Gastroesophageal sphincter (tissue), 4 donors: ENCODE measurements at places on chromosomes 4 and X.

GRCh38 chr4:11748164-11748872, 319.6 kb upstream of the HS3ST1 start:
- no peak for ATAC-seq

DNA sequence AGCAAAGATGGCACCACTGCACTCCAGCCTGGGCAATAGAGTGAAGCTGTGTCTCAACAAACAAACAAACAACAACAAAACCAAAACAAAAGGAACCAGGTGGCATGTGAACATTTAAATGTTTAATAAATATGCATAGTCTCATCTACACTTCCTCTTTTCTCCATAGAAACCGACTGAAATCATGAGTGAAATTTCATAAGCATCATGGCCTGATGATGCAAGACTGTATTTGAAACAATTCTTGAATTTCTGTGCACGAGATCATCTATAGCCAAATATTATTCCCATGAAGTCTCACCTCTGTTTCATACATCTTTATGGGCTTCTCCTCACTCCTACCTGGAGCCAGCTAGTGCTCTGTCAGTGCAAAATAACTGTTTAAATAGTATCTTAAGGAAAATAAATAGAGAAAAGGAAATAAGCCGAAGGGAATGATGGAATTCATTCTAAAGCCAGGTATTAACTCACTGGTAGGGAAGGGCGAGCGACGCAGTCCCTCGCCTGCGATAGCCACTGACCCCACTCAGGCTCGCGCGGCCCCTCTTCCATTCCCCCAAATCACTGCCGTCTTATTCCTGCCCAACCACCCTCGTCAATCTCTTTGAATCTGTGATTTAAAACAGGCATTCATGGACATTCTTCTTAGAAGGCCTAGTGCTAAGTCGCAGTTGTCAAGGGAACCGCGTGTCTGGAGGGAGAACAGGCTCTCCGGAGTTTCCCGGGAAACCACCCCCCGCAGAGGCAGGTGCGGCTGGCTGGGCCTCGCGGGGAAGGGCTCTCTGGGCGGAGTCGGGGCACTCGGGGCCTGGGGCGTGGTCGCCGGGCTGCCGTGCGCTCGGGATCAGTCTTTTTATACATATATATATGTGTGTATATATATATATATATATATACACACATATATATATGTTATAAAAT, 52.4 kb upstream of the TRIM2 start:
- no peak for ATAC-seq

DNA sequence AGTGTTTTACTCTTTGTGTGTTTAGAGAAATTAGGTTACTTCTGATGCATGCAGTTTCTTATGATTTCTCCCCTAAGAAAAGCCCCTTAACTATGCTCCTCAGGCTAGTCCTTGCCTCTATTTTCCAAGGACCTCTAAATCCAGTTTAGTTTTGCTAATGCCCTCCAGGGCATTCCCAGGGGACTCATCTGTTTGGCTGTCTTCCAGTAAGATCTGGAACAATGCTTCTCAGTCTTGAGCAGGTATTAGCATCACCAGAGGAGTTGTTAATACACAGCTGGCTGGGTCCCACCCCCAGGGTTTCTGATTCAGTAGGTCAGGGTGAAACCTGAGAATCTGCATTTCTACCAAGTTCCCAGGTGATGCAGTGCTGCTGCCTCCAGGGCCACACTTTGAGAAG, 56.9 kb downstream of the OTC start:
- ATAC-seq: no peak

GRCh38 chrX:120372667-120373370, 10.9 kb downstream of the ATP1B4 start:
- no peak for ATAC-seq

DNA sequence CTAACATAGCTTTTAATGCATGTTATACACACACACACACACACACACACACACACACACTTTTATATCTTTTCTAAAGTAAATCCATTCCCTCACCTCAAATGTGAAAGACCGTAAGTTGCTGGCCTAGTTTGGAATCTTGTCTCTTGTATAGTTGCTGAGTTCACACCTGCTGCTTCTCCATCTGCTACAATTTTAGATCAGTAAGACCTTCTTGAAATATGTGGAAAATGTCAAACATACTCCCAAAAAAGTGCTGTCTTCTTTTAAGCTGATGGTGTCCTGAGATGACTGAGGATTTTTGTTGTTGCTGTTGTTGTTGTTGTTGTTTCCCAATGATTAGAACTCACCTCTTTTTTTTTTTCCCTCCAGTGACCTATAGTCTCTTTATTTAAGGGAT, 121.3 kb downstream of the SNCA start:
- no peak for ATAC-seq

- ATAC-seq: no peak
Measured at GRCh38 chr4:149765630-149766029, 50.0 kb downstream of the IQCM start.

- no peak for ATAC-seq
Measured at GRCh38 chrX:33831211-33831610, 300.9 kb downstream of the FAM47A start.

DNA sequence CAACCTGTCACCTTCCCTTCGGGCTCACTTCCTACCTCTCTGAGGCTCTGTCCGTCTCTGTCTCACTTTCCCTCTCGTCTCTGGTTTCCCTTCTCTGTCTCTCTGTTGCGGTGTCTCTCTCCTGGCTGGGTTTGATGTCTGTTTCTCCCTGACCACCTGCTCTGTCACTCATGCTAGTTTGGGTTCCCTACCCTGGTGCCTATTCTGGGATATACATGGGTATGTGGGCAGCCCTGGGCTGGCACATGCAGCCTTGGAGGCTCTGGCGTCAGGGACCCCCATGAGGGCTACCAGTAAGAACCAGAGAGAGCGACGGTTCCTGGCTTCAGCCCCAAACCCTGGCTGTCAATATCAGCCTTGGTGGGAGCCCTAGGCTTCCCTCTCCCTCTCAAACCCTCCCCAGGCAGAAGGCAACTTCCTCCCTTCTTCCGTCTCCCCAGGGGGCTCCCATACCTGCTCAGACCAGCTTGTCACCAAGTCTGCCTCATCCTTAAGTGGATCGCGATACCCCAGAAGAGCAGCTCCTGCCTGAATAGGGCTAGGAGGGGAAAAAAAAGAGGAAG, 314 bp downstream of the DNASE1L1 start:
- ATAC-seq: no peak

DNA sequence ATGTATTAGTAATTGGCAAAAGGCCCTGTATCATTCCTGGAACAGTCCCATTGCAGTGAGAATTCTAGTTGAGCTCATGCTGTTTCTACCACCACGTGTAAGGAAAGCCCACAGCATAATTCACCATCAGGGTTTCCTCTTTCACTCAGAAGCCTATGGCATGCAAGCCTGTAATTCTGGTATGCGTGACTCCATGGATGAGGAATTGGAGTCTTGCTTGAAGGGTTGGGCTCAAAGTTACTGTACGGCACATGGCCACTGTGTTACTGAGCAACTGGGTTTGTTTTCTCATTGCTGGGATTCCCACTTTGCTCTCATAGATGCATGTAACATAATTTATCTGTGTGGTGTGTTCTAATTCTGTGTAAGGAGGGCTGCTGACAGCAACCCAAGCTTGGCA, 132.3 kb upstream of the NR3C2 start:
- no peak for ATAC-seq

DNA sequence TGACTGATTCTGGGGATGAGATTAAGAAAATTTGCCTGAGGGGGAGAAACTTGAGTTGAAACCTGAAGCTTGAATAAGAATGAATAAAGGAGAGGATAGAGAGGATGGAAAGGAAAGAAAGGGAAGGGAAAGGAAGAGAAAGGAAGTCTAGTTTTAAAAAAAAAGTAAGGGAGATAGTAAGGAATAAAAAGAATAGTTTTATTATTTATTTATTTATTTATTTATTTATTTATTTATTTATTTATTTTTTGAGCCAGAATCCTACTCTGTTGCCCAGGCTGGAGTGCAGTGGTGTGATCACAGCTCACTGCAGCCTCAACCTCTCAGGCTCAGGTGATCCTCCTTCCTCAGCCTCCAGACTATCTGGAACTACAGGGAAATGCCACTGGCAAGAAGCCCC, 62.0 kb upstream of the NAF1 start:
- ATAC-seq: no peak

GRCh38 chr4:3389233-3390215, 52.2 kb upstream of the HGFAC start:
- ATAC-seq: no peak
